Suppressor macrophage (primary cell): ENCODE measurements at places on chromosomes 11 and 22.

DNA sequence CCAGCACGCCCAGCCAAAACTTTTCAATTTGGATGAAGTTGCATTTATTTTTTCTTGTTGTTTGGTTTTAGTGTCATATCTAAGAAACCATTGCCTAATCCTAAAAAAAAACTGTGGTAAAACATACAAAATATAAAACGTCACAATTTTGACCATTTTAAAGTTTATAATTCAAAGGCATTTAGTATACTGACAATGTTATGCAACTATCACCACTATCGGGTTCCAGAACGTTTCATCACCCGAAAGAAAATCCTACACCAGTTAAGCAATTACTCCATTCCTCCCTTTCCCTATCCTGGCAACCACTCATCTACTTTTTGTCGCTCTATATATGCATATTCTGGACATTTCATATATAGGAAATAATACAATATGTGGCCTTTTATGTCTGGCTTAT, 30.5 kb upstream of the PHOX2A start:
- DNase-seq, result no peak

GRCh38 chr11:33777906-33778305, 3.6 kb upstream of the FBXO3 start:
- DNase-seq, result no peak

GRCh38 chr22:19393704-19394103, 37.8 kb downstream of the HIRA start:
- no peak for DNase-seq

DNA sequence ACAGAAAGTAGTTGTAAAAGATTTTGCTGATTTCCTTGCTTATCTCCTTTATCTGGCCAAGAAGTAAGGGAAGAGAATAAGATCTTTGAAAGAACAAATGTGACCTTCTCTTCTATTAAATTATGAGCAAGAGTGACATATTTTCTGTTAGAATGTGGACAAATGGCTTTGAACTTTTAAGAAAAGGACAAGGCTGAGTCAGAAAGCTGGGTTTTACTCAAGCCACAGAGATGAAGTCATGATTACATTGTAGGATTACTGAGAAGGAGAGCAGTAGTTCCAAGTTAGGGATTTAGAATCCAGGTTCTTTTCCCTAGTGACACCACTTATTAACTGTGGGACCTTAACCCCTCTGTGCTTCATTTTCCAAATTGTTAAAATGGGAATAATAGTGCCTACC, 13.5 kb downstream of the CCDC90B start:
- no peak for DNase-seq

GRCh38 chr11:85661972-85662664, 2.8 kb downstream of the CREBZF start:
- DNase-seq, result no peak
